Stimulated activated CD4-positive, alpha-beta T cell treated with anti-CD3 and anti-CD28 coated beads, TNF-alpha, amount 100 ng/mL, for 48 hours (primary cell): ENCODE measurements at places on chromosomes 4 and X.

DNA sequence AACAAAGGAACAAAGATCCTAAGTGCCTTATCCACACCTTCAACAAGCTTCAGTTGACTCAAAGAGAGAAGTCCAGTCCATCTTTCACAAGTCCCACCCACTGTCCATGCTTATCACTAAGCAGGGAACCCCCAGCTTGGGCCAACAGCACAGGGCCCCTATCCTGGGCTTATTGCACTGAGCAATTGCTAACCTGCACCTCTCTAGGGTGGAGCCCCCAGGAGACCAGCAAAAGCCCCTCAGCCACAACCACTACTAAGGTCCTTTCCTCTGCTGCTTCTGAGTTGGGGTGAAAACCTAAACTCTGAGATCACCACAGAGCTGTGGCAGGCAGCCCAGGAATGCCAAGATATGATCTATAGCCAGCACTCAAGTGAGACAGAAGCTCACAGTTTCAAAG lies 96.7 kb upstream of the PBDC1 start:
- DNase-seq, result no peak

GRCh38 chr4:59094505-59094904 lies 1984.3 kb upstream of the IGFBP7 start:
- no peak for DNase-seq

DNA sequence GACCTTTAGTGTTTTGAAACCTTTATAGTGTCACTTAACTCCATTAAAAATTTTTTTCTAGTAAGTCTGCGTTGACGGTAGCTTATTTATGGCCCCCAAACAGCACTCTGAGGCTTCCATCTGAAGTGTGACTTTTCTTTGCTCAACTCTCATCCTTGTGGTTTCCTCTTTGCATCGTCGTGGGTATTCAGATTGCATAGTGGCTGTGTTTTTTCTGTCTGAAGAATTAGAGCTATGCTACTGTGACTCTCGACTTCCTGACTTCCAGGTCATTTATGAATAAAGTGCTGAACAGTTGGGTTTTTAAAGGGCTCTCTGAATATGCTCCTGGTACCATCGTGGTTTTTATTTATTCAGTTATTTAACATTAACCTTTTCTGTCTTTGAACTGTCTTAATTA lies 44.9 kb downstream of the JADE1 start:
- DNase-seq, result no peak

GRCh38 chr4:129453524-129454200 lies 357.7 kb downstream of the C4orf33 start:
- no peak for DNase-seq

DNA sequence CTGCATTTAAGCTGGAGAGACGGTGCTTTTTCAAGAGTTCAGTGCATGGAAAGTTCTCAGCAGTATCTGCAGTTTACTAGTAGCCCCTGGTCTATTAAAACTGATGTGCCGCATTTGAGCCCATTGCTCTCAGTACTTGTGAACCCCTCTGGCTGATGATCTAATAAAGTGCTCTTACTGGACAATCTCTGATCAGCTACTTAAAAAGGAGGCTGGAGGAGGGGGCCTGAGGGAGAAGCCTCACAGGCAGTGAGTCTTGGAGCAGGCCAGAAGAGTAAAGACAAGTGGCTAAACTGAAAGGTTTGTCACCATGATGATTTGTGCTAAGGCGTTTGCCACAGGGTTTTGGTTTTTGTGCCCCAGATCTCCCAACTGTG lies 138.5 kb downstream of the ARX start:
- no peak for DNase-seq

GRCh38 chrX:132591719-132592275 lies 103.0 kb upstream of the MBNL3 start:
- DNase-seq, result no peak

GRCh38 chr4:154010371-154010770 lies 221.5 kb upstream of the SFRP2 start:
- DNase-seq, result no peak

- no peak for DNase-seq
Measured at GRCh38 chr4:61918507-61918906, 718.4 kb downstream of the ADGRL3 start.

DNA sequence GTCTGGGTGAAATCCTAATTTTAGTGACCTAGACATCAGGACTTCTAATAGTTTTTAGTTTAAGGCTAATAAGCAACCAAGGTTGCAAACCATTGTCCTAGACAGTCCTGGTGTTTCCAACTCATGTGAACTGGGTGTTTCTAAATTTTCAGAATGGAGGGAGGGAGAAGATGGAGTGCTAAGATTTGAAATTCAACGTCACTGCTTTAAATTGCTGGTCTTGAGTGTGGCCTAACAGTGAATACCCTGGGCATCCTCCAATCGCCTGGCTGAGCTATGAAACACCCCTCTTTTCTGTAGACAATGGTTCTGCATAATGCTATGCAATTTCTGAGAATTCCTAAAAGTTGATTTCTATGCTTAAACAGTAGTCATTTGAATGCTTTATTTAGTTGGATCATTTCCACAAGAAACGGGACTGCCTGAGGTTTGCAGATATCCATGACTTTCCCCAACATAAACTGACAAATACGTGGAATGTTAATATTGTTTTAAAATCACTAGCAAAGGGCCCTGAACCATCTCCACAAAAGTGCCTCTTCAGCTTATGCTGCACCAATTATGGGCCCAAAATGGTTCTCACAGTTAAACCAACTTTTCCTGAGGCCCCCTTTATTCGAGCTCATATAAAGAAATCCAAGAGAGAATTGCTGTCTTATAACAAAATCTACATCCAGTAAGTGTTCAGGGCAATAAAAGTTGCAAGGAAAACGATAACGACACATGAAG lies 1.1 kb downstream of the FBXL5 start:
- no peak for DNase-seq

DNA sequence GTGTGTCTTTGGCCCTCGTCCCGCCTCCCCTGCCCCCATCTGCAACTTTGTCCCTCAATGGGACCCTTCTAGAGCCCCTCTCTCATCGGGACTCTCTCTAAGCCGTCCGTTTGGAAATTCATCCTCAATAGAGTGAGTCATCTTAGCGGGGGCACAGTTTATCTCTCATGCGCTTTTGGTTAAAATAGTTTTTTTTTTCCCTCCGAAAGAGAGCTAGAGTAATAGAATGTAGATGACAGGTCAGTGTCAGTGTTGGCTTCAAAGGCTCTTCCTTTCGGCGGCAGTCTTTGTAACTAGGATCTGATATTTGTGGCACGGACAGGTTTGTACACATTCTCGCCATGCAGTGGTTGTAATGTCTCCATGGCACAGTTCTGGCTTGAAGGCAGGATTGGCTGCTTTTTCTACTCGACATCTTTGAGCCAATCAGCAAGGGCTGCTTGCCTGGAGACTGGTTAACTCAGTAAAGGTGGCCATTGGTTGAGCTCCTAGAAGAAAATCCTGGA lies 989 bp downstream of the N4BP2 start:
- peak; percentile 60 for DNase-seq

GRCh38 chr4:8283161-8283560 lies 13.6 kb downstream of the HTRA3 start:
- no peak for DNase-seq

- DNase-seq, result no peak
Measured at GRCh38 chrX:8748855-8749254, 16.9 kb upstream of the ANOS1 start.

- DNase-seq, result no peak
Measured at GRCh38 chr4:2591189-2591588, 54.7 kb downstream of the FAM193A start.

DNA sequence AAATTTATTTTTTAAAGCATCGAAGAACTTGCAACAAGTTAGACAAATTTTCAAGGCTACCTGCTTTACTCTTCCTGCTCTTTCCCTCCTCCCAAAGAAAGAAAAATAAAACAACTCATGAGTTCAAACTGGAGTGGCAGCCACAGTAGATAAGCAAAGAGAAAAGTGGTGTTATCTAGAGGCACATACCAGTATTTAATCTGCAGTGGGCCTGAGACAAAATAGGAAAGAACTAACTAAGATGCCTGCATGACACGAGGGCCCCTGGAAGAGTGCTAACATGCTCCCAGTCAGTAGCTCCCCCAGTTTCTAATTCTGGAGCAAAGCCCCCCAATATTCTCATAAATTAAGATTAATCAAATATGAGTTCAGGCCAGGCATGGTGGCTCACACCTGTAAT lies 7.9 kb downstream of the ARL9 start:
- no peak for DNase-seq

DNA sequence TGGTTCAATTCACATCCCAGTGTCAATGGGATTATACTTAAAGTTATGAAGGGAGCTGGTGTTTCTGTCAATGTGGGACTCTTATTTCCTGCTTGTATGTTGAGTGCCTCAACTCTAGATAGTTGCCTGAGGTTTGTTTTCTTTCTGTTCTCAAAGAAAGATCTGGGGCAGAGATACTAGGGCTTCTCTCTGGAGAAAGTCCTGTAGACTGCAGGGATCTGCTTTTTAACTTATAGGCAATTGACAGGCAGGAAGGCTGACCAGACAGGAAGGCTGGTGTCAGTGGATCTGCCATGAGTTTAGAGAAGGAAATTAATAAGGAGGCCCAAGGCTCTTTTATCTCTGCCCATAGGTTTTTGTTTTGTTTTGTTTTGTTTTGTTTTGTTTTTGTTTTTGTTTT lies 64.0 kb upstream of the PRKX start:
- no peak for DNase-seq

GRCh38 chr4:182425302-182425701 lies 182.1 kb downstream of the TENM3 start:
- DNase-seq, result no peak

DNA sequence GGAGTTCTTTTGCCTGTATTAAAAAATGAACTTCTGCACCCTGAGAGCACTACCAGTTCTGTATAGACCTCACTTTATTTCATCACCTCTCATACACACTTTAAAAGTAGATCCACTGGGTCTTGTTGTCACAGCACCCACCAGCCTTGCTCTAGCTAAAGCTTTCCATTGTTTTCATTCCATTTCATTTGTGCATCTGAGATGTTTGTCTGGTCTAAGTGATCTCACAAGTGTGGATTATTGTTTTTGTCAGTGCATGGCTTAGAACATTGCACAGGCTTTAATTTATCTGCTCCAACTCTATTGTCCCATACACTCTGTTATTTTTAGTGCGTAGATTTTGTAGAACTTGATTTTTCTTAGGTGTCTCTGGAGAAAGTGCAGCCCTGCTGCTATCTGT lies 1157.5 kb upstream of the PABPC4L start:
- no peak for DNase-seq

- no peak for DNase-seq
Measured at GRCh38 chr4:26238778-26239679, 81.8 kb upstream of the RBPJ start.

GRCh38 chrX:153829799-153830639 lies at the start of gene PDZD4:
TSS of gene PDZD4 (minus strand) at chrX:153830544. CDS start at chrX:153830298, 246 bp downstream.
- no peak for DNase-seq

GRCh38 chrX:67787196-67787595 lies 243.4 kb downstream of the AR start:
- no peak for DNase-seq

GRCh38 chr4:85741921-85742591 lies 267.1 kb downstream of the ARHGAP24 start:
- DNase-seq, result no peak

- no peak for DNase-seq
Measured at GRCh38 chrX:45783002-45783401, 582.3 kb upstream of the DIPK2B start.

- DNase-seq, result no peak
Measured at GRCh38 chr4:145498430-145498829, 16.8 kb downstream of the SMAD1 start.

DNA sequence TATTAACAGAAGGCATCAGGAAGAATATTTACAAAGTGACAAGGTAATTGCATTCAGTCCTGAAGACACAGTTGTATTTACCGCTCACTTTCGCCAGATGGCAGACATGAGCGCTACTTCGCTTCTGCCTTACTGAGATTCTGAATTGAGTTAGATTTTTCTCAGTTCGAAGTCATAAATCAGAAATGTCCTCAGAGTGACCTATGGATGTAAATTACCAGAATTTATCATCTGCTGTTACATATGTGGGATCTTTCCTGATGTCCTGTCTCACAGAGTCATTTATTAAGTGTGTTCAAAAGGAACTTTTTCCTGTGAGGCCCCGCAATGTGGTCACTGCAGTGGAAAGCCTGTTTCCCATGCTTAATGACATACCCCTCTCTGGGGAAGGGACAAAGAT lies 97.3 kb upstream of the DCLK2 start:
- DNase-seq, result no peak

GRCh38 chr4:136934601-136935000 lies 597.7 kb downstream of the PCDH18 start:
- no peak for DNase-seq

DNA sequence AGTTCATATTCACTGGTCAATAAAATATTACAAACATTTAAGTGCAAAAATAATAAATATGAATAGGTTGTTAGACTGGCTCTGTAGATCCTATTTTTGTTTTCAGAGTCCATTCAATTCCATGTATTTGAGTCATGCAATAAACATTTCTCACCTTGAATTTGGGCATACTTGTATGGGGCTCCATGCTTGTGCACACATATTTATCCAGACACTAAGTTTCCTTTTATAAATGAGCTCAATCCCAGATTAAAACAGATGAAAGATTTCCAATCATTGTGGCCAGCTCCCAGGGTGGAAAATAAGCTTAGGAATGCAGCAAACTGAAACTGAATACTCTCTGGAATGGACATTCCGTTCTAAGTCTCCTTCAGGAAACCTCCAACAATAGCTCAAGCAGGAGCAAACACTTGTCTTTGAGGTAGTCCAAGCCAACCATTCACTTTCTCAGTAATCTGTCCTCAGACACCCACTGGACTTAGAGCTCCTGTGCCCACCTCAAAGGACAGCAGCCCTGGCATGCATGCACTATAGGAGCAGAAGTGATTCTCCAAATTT lies 16.4 kb downstream of the DMD start:
- DNase-seq, result no peak
